ENCODE measurements at places on chromosomes 16 and 17. TPM values are rescaled to one million over a fixed set of nuclear protein-coding genes. Genes with fewer than 3 reads are reported as not detected.
A peak's percentile ranks its signal among the peaks of the same experiment; 100 is the strongest.

DNA sequence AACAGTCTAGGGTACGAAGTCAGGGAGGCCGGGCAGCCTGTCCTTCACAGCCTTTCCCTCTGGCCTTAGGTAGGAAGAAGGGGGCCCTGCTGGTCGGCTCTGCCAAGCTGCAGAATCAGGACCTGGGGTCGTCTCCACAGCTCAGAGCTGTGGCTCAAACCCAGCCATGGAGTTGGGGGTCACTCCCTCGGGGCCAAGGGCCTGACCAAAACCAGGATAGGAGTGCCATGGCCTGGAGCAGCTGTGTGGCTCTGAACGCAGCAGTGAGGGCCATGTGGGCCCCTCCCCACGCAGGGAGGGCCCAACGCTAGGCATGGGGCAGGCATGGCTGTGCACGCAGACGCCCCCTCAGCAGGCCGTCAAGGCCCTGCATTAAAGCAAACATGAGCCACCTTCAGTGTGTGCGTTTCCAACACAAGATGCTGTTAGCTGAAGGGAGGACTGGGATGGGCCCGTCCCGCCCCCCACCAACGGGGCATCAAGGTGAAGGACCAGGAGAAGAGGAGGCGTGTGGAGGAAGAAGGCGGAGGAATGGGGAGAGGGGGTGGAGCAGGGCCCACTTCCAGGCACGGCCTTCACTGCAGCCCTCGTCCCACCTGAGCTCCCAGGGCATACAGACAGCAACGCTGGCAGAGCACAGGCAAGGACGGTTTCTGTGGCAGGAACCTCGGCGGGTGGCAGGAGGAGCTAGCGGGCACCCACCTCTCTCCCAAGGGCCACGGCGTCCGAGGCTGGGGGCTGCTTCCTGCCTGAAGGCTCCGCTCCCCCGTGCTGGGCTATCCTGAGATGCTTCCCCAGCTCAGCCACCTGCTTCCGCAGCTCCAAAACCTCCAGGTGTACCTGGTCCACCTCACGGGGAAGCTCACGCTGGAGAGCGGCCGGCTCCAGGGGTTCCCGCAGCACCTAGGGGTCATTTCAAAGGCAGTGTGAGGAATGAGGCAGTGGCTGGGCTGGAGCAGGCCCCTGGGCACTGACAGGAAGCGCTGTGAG, 55.3 kb downstream of the CCDC57 start:
- no peak for DNase-seq

DNA sequence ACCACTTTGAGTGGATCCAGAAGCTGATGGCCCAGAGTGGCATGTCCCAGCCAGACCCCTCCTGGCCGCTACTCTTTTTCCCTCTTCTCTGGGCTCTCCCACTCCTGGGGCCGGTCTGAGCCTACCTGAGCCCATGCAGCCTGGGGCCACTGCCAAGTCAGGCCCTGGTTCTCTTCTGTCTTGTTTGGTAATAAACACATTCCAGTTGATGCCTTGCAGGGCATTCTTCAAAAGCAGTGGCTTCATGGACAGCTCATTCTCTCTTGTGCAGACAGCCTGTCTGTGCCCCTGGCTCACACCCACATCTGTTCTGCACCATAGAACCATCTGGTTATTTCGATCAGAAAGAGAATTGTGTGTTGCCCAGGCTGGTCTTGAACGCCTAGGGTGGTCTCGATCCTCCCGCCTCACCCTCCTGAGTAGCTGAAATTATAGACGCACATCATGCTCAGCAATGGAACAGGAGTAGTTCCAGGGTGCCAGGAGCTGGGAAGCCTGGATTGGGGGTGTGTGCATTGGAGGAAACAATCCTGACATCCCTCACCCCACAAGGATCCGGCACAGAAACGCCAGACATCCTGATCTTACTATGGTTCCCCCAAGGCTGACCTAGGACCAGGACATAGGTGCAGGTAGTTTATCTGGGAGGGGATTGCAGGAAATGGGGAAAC, 4.6 kb downstream of the PRSS21 start:
- peak; percentile 7 for DNase-seq

GRCh38 chr17:79988185-79988971, 47.3 kb downstream of the TBC1D16 start:
- peak; percentile 91 for DNase-seq

The CES5A gene
- total RNA-seq: not detected

The DPEP3 gene
- not detected for total RNA-seq

- peak; percentile 70 for DNase-seq
These were observed 64.2 kb downstream of the SLC39A11 start for GRCh38 chr17:73028299-73028755.

The ABI3 gene
- 0.17 TPM for total RNA-seq

The NPIPA5 gene
- not detected for total RNA-seq

DNA sequence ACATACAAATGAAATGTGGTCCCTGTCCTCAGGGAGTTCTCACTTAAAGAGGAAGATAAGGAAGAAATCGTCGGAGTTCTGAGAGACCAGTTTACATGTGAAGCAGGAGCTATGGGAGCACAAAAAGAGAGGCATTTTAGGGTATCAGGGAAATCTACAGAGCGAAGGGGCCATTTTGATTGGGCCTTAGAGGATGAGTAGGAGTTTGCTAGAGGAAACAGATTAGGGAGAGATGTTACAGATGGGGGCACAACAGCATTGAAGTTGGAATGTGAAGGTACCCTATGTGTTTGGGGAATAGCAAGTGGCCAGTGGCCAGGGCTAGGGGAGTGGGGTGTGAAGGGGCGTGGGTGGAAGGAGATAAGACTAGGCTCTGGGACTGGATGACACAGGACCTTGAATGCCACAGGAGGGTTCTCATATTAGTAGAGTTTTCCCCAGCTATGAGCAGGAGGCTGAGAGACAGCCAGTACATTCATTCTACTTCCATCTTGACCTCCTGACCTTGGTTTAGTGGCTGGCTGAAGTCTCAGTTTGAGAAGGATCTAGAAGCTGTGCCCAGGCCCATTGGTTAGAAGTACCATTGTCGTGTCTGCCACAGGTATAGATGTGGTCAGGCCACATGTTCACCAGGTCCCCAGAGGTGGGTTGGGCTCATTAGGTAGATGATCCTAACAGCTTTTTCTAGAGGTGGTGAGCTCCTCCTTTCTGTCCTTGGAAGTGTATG, 34.8 kb downstream of the CPNE2 start:
- no peak for DNase-seq

- no peak for DNase-seq
These were observed 51.3 kb upstream of the ARL6IP1 start for GRCh38 chr16:18852647-18853046.

- peak; percentile 31 for DNase-seq
These were observed 8.6 kb upstream of the PECAM1 start for GRCh38 chr17:64399071-64399766.

- DNase-seq: no peak
These were observed 824 bp upstream of the MPP2 start for GRCh38 chr17:43907998-43908721.

DNA sequence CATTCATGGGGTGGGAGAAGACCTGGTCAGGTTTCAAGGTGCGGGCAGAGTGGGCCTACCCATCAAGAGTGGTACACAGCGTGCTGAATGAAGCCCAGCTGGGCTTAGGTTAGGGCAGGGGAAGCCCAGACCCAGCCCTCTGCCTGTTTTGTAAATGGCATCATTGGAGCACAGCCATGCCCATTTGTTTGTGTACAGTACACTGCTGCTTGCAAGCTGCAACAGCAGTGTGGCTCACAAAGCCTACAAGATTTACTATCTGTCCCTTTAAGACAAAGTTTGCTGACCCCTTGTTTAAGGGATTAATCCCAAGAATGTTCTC, 230.1 kb upstream of the TNRC6C start:
- DNase-seq: no peak

GRCh38 chr16:28277537-28278388, 14.6 kb upstream of the SBK1 start:
- DNase-seq: peak; percentile 31

The TM4SF5 gene
- total RNA-seq: not detected

- peak; percentile 66 for DNase-seq
These were observed 50.5 kb downstream of the YPEL2 start for GRCh38 chr17:59381716-59382570.

The VTN gene
- not detected for total RNA-seq

- DNase-seq: peak; percentile 51
These were observed 12.0 kb downstream of the USP36 start for GRCh38 chr17:78828470-78829185.

DNA sequence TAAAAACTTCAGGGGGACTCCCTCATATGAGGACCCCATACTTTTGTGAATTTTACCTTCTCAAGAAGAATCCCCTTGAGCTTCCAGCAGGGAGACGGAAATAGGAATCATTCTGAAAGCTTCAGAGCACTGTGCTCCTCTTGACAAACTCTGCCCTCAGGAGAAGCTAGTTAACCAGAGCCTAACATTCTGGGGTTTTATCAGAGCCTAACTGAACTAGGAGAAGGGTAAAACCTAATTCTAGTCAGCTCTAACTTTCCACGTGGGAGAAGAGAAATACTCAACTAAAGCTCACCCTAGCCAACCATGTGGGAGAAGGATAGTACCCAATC, 13.3 kb upstream of the SLC5A10 start:
- DNase-seq: no peak

- no peak for DNase-seq
These were observed 25.0 kb downstream of the USP10 start for GRCh38 chr16:84724606-84725309.

The CHD9NB gene
- 0.52 TPM for total RNA-seq

GRCh38 chr17:50055055-50055425, 870 bp upstream of the ITGA3 start:
- peak; percentile 87 for DNase-seq

The TMIGD1 gene
- not detected for total RNA-seq

DNA sequence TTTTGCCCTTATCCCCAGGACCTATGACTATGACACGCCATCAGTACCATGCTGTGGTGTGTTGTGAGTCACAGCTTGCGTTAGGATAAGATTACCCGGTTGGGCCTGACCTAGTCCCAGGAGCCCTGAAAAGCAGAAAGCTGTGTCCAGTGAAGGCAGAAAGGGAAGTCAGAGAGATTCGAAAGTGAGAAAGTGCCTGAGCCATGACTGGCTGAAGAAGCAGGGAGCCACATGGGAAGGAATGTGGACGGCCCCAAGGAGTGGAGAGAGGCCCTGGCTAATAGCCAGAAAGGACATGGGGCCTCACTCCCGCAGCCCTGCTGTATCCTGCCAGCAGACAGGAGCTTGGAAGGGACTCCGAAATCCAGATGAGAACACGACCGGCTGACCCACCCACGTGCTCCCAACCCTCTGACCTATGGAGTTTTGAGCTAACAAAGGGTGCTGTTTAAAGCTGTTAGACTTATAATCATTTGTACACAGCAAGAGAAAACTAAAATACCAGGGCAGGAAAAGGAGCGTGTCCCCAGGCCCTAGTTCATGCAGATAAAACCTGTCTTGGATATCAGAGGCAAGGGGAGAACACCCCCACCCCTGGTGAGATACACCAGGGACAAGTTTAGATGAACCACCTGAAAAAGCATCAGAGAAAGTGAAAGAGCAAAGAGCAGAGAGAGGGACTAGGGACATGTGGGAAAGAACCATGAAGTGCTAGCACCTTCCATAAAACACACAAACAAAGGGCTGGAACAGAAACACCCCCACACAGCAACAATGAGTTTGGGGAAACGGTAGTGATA, 115.3 kb downstream of the SLC39A11 start:
- DNase-seq: peak; percentile 88

The KRTAP2-1 gene
- not detected for total RNA-seq

DNA sequence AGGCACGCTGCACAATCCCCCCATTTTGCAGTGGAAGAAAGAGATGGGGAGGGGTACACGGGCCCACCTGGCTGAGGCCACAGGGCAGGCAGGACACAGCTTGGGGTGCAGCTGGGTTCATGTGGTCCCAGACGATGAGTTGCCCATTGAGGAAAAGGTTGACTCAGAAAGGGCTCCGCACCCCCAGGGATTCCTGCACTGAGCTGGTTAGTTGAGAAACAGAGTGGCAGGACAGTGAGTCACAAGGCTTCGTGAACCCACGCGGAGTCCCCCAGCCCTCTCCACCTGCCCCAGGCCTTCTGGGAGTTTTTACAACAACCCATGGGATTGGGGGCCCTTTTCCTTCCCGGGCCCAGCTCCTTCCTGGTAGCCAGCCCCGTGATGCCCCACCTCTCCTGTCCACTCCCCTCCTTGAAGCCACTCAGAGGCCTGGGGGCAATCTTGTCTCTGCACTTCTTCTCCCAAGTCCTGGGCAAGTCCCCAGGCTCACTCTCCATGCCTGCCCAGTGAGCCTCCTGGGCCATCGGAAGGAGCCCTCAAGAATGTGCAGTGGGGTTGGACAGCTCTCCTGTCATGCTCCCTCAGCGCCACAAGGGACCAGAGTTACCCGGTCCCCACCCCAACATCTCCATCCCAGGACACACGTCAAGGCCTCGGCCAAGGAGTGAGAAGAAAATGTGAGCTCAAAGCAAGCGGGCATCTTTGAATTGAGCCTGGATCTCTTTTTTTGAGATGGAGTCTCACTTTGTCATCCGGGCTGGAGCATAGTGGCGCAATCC, 251.2 kb downstream of the PARN start:
- DNase-seq: no peak

- DNase-seq: no peak
These were observed 6.9 kb downstream of the GAA start for GRCh38 chr17:80108036-80108971.

The SLC47A1 gene
- total RNA-seq: 2.4 TPM

GRCh38 chr17:19242926-19243325, 5.8 kb downstream of the EPN2 start:
- no peak for DNase-seq

DNA sequence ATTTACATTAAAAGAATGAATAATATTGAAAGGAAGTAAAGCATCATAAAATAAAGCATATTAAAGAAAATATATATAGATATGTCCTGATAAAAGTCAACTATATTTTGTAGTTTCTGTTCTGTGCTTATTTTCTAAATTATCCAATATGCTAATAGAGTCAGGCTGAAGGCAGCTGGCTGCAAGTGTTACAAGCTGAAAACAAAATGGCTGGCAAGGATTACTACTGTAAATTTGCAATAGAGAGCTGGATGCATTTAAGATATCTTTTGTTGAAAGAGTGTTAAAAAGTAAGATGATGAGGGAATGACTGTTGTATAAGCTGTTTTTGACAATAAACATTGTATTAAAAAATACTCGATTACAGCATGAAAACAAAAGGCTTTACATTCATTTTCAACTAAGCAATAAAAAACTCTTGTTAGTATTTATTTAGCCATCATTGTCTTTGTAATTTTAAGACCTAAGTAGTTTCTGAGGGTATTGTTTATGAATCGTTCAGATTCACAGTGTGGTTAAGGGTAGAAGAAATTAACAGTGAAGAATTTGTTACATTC, 76.3 kb downstream of the TANC2 start:
- peak; percentile 61 for DNase-seq

The IL17C gene
- not detected for total RNA-seq

The PRSS27 gene
- total RNA-seq: 1.7 TPM

DNA sequence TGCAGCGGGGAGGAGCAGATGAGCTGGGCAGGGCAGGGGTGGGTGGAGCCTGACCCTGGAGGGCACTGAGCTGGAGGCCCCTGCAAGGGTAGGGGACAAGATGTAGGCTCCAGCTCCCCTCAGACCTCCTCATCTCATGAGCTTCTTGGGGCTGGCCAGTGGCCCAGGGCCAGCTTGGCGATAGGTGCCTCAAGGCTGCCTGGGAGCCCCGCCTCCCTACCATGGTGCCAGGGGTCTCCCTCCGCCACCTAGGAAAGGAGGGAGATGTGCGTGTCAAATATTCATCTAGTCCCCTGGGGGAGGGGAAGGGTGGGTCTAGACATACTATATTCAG, 3.9 kb downstream of the HIRIP3 start:
- DNase-seq: no peak

The GOSR1 gene
- 83.4 TPM for total RNA-seq

- DNase-seq: no peak
These were observed at the start of gene MMP2 for GRCh38 chr16:55478827-55479429. MMP2 (plus strand) TSS chr16:55479198; CDS start chr16:55479480, 282 bp downstream.

All from renal cortical epithelial cell (primary cell).